ENCODE measurements at places on chromosomes 4 and X.
A peak's percentile ranks its signal among the peaks of the same experiment; 100 is the strongest.

DNA sequence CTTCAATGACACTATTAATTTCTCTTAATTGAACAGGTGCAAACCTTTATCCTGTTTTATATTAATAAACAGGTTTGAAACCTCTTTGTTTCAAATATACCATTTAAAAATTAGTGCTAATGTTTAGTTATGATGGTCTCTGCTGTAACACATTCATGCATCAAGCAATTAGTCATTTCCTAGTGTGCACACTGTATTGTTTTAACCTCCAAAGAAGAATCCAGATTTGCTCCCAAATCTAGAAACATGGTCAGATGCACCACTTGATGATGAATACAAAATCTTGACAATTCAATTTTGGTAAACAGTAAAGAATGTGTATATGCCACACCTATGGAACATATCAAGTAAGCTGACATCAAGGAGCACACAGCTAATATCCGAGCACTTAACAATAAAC, 157.1 kb downstream of the TRIML1 start:
- DNase-seq, result no peak

DNA sequence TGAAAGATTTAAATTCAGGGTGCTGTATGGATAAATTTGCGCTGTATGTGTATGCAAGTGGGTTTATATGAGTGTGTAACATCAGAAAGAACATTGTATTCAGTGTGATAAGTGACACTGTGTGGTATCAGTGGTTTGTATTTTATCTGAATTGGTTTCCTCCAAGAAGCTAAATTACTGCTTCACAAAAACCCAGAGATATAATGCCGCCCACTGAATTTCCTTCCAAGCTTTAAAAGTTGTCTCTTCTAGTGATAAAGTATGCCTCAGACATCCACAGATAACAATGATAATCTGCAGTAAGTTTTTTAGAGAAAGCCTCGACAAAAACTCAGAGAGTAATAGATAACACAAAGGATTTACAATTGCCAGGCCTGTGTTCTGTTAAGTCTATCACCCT, 710.6 kb upstream of the HS3ST1 start:
- DNase-seq, result no peak

GRCh38 chrX:133415276-133416105, at the start of gene GPC4:
GPC4 (minus strand) TSS chrX:133415489; CDS start chrX:133414965, 524 bp downstream.
- no peak for DNase-seq

DNA sequence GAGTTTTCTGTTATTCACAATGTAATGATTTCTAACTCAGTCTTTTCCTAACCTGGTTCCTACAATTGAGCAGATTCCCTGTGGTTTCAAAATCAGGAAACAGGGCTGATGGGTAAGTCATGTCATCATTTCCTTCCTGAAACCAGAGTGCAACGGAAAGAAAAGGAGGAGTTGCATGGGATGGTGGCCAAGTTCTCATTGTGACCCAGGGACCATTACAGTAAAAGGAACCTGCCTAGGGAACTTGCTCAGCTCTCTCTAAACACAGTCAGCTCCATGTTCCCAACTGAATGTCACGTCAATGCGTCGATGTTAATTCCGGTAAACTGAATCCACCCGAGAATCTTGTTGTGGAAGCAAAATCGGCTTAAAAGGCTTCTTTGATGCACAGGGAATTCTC, 51.2 kb downstream of the LGI2 start:
- no peak for DNase-seq

DNA sequence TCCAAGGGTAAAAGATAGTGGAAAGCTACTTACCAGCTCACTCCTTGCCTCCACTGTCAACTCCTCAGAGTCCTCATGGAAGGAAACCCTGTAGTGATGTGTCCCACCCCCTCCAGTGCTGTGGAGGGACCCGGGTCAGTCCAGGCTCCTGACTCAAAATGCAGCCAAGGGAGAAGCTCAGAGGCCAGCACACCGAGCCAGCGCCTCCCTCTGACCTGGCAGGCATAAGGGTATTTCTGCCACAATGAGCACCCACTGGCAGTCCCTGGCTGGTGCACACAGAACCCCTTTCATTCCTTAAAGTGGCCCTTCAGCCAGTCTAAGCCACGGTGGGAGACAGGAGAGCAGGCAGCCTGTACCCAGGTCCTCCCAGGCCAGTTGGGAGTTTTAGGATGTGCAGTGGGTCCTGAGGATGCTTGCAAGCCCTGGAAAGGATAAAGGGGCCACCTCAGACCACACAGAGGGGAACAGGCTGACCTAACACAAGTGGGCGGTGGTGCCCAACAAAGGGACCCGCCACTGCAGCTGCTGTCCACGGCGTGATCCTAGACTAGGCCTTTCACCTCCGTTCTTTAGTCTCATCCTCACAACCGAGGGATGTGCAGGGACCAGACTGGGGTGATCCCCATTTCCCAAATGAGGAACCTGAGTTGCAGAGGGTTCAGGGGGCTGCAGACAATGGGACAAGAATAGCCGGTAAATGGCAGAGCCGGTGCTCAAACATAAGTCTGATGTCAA, 5.7 kb downstream of the JAKMIP1 start:
- DNase-seq, result no peak

GRCh38 chrX:131739823-131740222, 195.9 kb downstream of the OR13H1 start:
- DNase-seq, result no peak

DNA sequence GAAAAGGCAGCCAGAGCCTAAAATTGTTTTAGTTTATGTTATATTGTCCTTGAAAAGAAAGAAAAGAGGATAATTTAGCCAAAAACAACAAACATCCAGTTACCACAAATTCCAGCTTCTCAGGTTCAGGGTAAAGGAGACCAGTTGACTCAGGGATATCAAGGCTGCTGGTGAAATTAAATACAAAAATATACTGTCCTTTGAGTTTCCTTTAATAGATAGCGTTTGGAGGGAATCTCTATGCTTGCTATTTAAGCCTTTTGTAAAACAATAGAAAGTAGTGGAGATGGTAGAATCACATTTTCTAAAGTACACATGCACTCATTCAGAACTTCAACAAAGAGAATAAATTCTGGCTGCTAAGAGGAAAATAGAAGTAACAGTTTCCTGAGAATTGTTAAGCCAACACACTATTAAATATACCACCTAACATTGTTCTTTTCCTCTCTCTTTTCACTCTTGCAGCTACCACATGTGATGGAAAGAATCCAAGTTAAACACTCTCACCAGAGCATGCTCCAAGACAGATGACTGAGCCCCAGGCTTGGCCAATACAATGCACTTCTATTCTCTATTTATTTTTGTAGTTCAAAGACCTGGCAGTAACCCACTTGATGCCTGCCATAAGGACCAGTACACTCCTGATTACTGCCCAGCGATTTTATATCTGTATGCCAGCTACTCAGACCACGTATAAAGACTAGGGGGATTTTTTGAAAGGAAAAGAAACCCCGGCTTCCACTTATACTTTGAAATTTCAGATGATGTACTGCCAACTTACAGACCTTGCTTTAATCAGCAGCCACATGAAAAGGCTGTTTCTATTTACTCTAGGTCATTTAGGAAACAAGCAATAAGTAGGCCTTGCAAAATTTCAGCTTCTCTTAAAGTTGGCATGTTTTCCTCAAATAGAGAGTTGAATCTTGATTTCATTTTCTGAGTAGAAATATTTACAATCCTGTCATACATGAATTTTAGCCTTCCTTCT, 756.9 kb downstream of the FAT4 start:
- DNase-seq, result no peak

DNA sequence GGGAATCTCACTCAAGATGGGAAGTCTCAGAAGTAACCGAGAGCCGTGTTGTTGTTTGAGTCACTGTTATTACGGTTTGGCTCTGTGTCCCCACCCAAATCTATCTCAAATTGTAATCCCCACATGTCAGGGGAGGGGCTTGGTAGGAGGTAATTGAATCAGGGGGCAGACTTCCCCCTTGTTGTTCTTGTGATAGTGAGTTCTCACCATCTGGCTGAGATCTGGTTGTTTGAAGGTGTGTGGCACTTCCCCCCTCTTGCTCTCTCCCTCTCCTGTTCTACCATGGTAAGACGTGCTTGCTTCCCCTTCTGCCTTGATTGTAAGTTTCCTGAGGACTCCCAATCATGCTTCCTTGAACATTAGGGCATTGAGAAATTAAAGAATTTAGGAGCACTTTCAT, 37.0 kb downstream of the HAND2 start:
- no peak for DNase-seq

DNA sequence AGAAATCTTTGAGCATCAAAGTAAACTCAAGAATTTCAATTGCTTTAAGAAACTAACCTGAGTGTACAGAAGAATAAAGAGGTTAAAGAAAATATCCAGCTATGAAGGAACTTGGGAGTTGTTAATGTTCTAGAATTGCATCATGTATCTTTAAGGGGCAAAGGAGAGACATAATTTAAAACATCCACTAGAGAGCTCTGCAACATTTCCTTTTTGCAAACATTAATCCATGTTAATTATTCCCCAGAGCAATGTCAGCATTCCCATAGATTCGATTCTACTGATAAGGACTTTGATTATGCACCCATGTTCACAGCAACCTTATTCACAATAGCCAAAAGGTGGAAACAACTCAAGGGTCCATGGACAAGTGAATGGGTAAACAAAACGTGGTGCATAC, 80.2 kb upstream of the SORBS2 start:
- no peak for DNase-seq

DNA sequence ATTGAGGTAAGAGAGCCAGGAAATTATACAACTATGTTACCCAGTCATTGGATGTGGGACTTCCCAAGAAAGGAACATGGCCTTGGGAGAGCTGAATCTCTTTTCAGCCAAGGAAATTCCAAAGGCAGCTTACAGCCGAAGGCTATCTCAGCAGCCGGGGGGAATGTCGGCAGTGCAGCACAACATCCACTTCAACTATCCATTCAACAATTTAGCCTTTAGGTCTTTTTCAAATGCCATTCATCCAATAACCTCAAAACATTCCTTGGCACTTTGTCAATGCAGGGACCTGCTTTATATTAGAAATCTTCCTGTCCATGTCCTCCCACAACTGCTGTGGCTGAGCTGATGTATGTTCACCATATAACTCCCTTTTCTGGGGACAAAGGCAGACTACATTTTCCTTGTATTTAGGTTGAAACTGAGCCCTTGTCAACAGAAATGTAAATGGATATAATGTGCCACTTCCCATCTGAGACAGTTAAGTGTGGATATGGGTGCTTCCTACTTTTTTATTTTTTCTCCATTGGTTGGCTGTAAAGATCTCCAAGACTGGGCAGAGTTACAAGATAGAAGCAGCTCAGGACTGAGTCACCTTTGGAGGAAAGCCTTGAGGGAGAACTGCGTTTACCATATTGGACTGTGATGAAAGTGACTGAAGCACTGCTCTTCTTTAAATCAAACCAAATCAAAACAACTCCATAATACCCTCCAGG, 94.8 kb downstream of the GPRIN3 start:
- no peak for DNase-seq

DNA sequence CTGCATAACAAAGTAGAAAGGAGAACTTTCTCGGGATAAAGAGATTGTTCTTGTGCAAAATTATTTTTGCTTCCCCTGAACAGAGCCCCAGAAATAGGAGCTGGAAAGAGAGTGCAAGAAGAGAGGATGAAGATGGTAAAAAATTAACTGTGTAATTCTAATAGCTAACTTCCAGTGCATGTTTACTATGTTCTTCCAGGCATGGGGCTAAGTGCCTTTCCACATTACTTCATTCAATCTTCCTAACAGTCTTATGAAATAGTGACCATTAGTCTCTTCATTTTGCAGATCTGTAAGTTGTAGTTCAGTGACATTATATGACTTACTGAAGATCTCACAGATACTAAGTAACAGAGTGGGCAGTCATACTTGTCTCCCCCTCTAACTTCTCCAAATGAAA, 61.1 kb upstream of the KLHL13 start:
- DNase-seq, result no peak

GRCh38 chrX:120365320-120365719, 3.4 kb downstream of the ATP1B4 start:
- DNase-seq, result peak; percentile 8

- DNase-seq, result no peak
These were observed 240.4 kb upstream of the TET2 start for GRCh38 chr4:104906276-104906675.

DNA sequence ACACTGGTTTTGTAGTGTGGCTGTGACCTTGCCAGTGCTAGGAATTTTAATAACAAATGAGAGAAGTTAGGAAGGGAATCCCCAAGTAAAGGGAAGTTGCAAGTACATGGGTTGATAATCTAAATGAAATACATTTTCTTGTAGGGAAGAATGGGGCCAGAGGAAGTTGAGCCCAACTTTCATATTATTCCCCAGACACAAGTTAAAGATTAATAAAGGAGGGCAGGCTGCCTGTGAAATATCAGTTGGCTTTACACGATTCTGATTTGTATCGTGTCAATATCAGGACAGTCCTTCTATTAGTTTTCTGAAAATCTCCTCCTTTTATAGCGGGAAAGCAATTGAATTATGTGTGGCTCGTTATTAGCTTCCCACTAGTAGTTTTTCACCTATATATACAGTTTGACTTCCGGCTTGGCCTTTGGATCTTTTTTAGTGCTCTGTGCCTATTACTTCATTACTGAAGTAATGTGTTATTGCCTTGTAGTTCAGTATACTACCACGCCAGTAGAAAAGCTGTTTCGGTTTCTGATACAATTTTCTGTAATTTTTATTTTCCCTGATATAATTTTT, 1.7 kb downstream of the PDLIM5 start:
- DNase-seq, result no peak

DNA sequence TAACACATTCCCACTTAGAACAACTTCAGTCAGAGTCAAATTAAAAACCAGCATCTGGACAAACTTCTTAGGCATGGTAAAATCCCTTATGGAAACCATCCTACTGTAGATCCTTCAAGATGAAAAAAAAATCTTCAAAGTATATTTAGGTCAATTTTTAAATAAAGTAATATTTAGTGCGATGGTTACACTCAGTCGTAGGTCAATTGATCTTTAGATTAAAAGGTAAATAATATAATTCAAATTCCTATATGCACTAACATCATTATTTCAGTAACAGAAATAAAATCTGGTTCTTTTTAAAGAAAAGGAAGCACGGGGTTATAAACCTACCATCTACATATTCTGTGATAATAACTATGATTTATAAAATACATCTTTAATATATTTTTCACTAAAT, at the start of gene UGT2A2:
UGT2A2 (minus strand) TSS at position 101 of the 400 bp plus-strand sequence; CDS start at position 99, 2 bp downstream.
- no peak for DNase-seq

- DNase-seq, result peak; percentile 64
These were observed 172.3 kb upstream of the RPS6KA3 start for GRCh38 chrX:20438871-20439526.

DNA sequence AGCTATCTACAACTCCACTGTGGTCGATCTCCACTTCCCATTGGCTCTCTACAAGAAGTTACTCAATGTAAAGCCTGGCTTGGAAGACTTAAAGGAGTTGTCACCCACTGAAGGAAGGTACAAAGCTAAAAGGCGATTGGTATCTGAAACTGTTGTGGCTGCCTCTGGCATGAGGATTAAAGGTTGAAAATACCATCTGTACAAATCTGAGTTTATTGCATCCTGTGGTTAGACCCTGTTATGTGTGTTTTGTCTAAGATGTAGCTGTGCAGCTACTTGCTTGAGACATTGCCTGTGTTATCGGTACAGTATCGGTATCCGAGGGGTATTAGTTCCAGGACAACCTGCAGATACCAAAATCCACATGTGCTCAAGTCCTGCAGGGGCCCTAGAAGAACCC, 16.4 kb downstream of the NAP1L5 start:
- DNase-seq, result no peak

- no peak for DNase-seq
These were observed 30.8 kb downstream of the GPM6B start for GRCh38 chrX:13786048-13786447.

- no peak for DNase-seq
These were observed 17.6 kb downstream of the MAGEA8 start for GRCh38 chrX:149898554-149898953.

Measured in SK-N-DZ (cell line).